ENCODE measurements at places on chromosomes 6 and 20.

GRCh38 chr20:15528391-15529111 lies 1044.7 kb downstream of the KIF16B start:
- no peak for DNase-seq

- no peak for DNase-seq
Observed at GRCh38 chr20:62219992-62220665, at the start of gene HRH3. TSS of gene HRH3 (minus strand) at chr20:62220278. CDS start at chr20:62219970, 308 bp downstream.

DNA sequence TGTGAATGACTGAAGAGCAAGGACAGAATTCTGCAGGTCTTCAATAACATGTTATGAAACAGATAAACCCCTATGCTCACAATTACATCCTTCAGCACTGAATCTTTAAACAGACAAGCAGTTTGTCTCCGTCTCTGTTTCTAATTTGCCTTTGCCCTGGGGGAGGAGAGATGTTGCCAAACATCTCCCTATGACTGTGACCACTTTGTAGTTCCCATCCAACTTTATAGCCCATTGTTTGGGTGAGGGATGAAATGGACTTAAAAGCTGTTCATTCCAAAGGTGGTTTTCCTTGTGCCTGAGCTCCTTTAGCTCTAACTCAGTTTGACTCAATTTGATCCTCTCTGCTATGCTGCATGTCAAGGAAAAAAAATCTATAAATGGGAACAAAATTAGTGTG lies 19.5 kb upstream of the ADTRP start:
- no peak for DNase-seq

DNA sequence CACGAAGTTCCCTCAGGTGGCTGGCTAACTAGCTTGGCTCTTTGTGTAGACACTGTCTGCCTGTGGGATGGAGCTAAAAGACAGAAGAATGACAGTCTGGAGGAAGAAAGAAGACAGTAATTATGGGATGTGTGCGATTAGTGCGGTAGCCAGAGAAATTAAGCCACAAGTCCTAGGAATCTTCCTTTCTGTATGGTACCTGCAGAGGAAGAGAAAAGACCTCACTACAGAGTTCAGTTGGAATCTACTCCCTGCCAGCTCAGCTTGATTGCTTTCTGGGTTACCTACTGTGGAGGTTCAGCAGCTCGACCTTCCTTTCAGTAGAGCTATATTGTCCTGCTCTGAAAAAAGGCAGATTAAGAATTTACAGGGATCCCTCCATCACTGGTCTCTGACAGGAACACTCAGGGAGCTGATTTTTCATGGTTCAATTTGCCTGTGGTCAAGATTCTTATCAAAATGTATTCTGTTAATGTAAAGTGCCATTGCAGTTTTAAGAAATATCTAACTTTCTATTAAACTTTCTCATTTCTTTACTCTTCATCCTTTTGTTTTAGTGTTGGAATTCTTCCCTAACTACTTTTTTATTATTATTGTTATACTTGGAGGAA lies 187.2 kb downstream of the CENPW start:
- no peak for DNase-seq

- DNase-seq, result peak; percentile 90
Observed at GRCh38 chr6:4059115-4059777, 19.7 kb downstream of the FAM217A start.

GRCh38 chr6:86031713-86032112 lies 389.0 kb upstream of the SYNCRIP start:
- no peak for DNase-seq
